ENCODE measurements at places on chromosomes 5 and 9.

DNA sequence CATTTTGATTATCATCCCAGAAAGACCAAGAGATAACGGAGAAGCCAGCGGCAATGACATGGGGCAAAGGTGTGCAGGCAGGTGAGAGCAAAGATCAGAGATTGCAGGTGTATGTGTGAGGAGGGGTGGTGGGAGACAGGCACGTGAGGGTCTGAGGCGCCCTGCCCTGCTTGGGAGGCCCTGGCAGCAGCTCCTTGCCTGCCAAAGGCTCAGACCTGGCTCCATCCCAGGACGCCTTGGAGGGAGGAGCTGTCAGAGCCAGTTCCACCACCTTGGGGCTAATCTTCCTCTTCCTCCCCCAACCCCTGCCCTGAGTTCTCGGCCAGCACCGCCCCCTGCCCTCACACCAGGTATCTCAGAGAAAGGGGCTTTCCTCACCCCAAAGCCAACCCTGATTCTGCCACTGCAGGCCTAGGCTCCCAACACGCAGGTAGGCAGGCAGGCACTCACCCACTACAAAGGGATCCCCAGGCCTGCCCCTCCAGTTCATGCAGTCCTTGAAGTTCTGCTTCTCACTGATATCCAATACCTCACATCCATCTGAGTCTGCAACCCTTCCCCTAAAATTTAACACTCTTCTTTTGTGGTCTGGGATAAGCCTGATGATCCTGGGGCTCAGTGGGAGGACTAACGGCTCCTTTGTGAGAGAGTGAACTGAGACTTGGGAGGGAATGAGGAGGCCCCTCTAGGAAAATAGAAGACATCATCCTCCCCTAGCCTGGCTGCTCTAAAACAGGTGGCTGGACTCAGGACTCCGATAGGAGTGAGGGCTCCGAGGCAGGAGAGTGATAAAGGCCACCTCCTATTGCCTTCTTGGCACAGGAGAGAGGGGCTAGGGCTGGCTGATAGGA lies 1.8 kb downstream of the AQP3 start:
- DNase-seq = no peak

- DNase-seq = no peak
Observed at GRCh38 chr5:36685631-36686288, 79.4 kb downstream of the SLC1A3 start.

DNA sequence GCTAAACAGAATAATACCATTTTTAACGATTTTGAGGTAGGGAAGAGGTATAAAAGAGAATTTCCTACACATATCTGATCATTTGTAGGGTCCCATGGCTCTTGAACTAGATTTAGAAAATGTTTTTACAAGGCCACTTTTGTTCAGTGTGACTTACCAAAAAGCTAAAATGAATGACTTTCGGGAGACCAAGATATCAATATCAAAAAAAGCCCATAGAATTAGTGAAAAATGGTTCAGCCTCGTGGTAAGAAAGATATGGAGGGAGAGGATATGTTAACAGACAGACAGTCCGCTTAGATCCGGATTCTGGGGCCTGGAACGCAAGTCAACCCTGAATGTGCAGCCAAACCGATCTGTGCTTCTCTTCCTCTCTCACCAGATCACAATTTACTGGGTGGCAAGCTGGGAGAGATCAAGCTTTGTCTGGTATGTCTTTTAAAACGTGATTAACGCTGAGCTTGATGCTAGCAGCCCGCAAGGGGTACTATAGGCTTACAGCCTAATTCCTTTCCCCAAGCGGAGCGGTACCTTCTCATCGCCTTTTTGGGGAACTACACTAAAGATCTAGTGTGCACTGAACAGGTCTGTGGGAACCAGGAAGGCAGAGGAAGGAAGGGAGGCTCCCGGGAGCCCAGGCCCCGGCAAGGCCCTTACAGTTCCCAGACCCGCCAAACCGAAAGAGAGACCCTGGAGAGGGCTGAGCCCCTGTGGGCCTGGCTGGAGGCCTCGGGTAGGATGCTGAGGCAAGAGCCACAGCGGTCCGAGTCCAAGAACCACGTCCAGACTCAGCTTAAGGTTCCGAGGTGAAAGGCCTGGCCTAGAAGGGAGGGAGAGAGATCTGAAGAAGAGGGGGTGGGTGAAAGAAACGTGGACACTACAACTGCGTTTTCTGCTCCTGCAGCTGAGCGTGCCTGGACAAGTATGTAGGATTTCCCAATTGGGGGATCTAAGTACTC lies 2.9 kb downstream of the NR2F1-AS1 start:
- DNase-seq = no peak

GRCh38 chr9:137437691-137438590 lies 3.2 kb downstream of the ENTPD8 start:
- DNase-seq = no peak

DNA sequence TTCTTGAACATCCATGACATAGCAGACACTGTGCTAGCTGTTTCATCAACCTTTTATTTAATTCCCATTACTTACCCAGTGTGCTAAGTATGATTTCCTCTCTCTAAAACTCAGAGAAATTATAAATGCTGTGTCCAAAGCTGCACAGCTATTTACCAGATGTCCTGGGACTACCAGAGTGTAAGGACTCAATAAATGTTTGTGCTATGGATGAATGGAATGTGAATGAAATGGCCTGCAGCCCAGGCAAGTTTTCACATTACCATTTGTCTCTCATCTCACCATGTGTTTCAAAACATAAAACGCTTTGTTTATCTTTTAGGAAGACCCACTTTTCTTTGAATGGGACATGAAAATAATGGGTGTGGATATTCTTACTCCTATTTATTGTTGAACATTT lies 96.2 kb downstream of the ARHGEF28 start:
- no peak for DNase-seq

GRCh38 chr5:13034061-13034460 lies 910.4 kb downstream of the DNAH5 start:
- DNase-seq = no peak

- DNase-seq = no peak
Observed at GRCh38 chr5:113405530-113405929, 29.3 kb downstream of the TSSK1B start.

- no peak for DNase-seq
Observed at GRCh38 chr5:157159209-157159751, 6.8 kb downstream of the GARIN3 start.

- no peak for DNase-seq
Observed at GRCh38 chr9:20929276-20929675, 102.2 kb downstream of the HACD4 start.

DNA sequence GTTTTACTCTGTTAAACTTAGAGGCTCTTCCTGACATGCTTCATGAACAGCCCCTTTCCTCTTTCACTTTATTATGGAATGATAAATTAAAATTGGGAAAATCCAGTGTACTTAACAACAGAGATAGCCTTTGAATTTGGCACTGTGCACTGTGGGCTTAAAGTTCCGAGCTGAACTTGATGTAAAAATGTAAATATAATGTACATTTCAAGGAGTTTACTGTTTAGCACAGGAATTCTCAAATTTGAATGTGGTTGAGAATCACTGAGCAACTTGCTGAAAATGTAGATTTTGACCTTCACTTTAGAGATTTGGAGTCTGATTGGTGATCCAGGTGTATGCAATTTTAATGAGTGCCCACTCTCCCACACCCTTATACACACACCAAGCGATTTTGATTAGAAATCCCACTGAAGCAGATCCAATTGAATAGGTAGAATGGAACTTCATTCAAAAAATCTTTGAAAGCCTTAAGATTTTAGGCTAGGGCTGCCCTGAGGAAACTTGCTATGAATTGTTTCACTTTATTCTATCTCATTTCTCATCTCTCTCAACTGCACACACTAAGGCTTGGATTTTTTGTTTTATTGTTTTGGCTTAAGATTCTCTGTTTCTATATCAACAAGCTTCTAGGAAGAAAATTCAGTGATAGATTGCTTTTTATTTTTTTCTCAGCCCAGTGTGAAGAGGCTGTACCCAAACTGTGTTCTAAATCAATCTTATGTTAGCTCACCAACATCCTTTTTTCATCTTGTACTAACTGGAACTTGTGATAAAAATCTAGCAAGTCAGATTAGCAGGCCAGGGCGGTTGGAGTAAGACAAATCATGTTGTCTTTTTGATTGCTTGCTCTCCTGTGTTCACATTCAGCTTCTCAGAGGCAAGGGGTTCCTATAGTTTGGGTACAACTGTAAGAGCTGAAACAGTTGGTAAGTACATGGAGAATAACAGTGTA lies 22.9 kb downstream of the NUDT12 start:
- DNase-seq = no peak

GRCh38 chr9:6959270-6960000 lies 201.7 kb downstream of the KDM4C start:
- DNase-seq = no peak

- DNase-seq = no peak
Observed at GRCh38 chr5:54344653-54345052, 34.3 kb upstream of the ARL15 start.

- no peak for DNase-seq
Observed at GRCh38 chr9:134496413-134497282, 145.0 kb upstream of the COL5A1 start.

GRCh38 chr9:133275105-133276000 lies at the start of gene ABO:
TSS of gene ABO (minus strand) at chr9:133275201.
- no peak for DNase-seq
